Stimulated activated CD8-positive, alpha-beta memory T cell treated with anti-CD3 and anti-CD28 coated beads, Interleukin-12 subunit alpha, Interleukin-12 subunit beta, amount 100 ng/mL, for 1 hour (primary cell): ENCODE measurements at places on chromosomes 5 and 9.

DNA sequence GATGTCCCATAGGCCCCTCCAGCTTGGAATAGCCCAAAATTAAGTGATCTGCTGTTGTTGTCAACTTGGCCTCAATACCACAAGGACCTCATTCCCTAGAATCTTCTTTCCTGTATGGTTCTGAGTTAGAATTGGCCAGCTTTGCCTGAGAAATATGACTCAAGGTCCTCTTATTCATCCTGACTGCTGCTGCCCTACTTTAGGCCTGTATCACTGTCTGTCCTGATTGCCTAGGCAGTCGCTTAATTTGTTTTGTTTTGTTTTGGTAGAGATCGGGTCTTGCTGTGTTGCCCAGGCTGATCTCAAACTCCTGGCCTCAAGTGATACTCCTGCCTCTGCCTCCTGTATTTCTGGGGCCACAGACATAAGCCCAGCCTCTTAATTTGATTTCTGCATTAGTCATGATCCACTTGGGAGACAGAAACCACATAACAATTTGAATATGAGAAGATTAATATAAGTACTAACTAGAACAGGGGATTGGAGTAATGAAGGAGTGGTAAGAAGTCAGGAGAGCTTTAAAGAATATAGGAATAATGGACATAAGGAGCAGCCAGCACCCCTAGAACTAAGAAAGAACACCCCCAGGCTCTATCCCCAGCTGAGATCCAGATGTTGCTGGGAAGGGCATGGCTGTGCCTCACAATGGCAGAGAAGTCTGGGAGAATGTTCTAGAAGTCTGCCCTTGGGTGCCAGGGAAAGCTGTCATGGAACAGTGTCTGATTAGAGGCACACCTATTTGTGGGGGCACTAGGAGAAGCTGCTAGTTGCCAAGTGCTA is 4.6 kb downstream of the TEX53 start:
- DNase-seq: no peak

- DNase-seq: no peak
Observed at GRCh38 chr9:95284162-95285080, 33.1 kb downstream of the FANCC start.

DNA sequence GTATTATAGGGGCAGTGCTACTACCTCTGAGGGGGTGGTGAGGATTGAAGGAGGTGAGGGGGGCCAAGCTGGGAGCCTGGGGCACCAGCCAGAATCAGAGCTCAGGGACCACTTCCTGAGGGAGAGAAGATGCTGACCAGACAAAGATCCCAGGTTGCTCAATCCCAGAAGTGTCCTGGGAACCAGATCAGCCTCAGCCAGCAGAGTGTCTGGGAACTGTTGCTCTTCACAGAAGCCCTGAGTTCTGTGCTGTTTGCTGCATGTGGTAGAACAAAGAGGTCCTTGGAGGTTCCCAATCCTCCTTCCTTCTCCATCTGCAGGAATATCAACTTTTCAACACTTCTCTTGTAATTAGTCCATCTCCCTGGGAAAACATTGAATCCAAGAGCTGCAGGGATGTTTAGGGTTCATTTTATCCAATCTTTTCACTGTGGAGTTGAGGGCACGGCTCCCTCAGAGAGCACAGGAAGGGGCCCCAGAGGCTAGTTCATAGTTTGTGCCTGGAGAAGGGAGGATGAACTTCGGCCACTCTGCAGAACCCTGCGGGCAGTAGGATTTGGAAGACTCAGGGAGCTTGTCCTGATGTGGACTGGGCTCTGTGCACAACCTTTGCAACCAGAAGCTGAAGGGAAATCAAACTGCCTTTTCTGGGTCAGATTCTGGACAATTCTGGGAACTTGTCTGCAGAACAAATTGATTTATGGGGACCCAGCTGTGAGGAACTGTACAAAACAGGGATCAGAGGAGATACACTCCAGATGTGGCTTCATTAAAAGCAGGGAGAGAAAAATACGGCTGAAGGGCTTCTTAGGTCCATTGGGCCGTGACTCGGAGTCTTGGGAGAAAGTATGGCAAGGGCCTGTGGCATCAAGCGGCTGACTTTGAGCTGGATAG is 57.1 kb downstream of the GALNT12 start:
- DNase-seq: no peak

GRCh38 chr5:111068213-111068612 is 3.3 kb upstream of the TSLP start:
- DNase-seq: no peak

DNA sequence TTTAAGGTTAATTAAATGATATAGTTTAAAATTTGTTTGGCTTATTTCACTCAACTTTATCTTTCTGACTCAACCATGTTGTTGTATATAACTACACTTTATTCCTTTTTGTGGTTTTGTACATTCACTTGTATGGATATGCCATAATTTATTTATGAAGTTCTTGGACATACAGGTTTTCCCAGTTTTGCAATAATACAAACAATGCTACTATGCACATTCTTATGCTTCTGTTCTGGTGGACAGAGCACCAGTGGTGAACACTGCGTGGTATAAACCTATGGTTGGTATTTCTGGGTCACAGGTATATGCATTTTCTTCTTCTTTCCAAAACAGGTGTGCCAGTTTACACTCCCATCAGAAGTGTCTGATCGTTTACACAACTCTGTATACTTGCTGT is 35.7 kb upstream of the TRIM14 start:
- DNase-seq: no peak

DNA sequence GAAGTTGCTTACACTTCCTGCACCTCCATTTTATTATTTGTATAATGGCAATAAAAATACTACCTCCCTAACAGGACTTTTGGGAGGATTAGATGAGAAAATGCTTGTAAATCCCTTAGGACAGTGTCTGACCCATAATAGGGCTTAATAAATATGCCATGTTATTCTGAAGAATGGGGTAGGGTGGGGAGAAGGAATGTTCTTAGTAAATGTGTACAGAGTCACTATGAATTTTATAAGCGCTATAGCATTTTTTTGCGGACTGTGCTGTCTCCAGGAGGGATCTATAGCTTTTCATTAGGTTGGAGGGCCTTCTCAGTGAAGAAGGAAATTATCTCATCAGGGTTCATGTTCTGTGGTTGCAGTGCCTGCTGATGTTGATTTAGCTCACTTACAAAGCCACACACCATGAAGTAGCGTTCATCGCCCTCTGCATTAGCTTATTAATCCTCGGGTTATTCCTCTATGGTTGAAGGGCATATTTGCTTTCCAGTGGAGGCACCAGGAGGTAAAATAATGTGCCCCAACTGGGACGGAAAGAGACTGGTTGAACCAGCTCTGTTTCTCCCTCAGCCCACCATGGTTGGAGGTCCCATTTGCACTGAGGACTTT is 497.1 kb downstream of the ARHGEF28 start:
- DNase-seq: no peak

DNA sequence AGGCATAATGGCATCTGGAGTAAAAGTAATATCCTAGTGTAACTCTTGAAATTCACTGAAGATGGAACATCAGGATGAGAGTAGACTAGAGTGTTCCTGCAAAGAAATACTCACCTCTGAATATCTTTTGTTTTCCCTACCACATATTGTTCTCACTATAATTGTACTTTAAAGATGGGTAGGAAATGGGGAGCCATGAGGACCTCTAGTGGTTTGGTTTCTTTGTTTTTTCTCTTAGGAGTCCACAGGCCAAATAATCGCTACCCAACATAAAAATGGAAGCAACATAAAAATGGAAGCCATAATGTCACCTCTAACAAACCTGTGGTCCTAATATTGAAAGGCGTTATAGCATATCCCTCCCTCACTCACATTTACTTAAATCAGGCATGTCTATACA is 2375.8 kb downstream of the MAT2B start:
- no peak for DNase-seq

GRCh38 chr5:141816598-141817399 is 61.4 kb downstream of the PCDH1 start:
- no peak for DNase-seq

DNA sequence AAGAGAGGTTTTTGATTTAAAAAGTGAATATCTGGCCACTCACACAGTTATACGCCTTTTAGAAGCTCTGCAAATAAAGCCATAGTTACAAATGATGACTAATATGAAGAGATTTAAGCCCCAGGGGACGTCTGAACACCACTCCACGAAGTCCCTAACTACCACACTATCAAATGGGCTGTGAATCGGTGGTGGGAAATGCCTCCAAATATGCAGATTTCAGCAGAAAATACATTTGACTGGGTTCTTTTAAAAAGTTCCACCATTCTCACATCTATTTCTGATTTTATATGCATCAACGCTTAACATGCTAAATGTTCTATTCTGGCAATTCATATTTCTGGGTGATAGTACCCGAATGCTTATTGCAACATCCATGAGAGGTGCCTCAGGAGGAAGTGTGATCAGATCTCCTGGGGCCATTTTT is 22.5 kb downstream of the TICAM2 start:
- no peak for DNase-seq

- DNase-seq: no peak
Observed at GRCh38 chr5:120413686-120414085, 50.4 kb upstream of the PRR16 start.

GRCh38 chr5:59586841-59587240 is 306.7 kb downstream of the PDE4D start:
- DNase-seq: no peak

DNA sequence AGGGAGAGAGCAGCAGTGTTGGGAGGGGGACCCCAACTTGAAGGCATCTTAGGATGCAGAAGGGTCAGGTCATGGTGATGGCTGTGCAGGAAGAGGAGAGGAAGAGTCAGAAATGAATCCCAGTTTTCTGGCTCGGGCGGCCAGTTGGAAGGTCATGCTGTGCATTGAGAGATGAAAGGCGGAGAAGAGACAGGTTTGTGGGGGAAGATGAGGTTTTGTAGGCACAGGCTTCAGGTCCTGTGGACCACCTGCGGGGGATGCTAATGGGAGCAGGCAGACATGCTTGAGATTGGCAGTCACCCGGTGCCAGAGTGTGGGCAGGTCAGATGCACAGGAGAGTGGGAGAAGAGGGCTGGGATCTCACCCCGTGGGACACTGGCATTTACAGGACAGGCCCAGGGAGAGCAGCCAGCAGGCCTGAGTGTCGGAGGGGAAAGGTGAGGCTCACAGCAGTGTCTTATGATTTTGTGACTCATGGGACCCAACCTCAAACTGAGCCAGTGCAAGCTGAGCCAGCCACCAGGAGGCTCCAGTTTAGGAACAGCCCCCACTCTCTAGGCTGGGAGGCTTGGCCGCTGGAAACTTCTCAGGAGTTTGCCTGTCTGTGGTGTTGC is 17.5 kb downstream of the STXBP1 start:
- DNase-seq: no peak

DNA sequence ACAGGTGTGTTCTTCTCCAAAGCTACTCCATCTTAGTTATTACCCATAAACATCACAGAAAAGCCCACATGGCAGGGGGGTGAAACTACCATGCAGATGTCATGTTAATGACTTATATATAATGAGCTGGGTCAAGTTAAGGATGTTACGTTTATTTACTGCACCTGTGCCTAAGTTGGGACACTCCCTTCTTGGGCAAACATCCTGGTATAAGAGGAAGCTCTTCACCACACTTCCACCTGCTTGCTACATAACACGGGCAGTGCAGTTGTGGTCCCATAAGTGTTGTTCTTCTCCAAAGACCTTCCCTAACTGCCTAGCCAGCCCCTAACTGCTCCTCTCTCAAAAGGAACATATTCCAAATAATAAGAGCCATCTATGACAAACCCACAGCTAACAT is 9.3 kb upstream of the ZCCHC9 start:
- DNase-seq: no peak

DNA sequence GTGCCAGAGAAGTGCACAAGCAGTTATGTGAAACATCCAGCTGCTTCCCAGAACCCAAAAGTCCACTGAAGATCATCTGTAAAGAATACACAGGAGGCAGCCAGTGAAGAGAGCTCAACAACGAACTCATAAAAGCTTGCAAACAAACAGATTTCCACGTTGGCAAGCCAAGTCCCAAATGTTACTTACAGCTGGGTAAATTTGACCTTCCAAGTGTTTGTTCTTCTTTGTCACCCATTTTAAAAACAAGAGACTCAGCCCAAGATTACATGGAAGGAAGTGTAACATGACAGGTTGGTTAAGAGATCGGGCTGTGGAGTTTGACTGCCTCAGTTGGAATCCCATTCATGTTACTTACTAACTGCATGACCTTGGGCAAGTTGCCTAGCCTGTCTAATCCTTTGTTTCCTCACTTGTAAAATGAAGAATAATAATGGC is 174.9 kb upstream of the PAPPA start:
- DNase-seq: no peak

DNA sequence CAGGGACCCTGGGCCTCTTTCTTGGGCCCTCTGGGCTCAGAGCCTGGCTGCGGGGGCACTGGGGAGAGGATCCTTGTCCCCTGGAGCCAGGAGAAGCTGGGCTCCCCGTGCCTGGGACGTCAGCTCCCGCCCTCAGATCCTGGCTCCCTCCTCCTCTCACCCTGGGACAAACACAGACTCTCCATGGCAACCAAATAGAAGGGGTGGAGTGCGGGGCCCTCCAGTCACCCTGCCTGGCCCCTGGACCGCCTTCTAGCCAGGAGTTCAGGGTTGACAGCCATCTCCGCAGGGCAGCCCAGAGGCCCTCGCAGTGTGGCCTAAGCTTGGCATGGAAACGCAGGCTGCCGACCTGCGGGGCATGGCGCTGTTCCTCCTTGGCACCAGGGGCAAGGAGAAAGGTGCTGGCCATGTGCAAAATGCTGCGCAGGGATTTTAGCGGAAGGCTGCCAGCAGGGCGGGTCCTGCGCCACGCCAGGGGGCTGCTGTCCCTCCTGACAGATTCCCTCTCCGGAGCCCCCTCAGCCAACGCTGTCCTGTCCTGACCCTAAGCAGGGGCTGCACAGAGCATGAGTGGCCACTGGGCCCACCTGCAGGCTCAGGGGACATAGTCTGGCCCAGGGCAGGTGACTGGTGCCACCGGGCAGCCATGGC is 1.0 kb downstream of the ZDHHC11 start:
- DNase-seq: no peak

DNA sequence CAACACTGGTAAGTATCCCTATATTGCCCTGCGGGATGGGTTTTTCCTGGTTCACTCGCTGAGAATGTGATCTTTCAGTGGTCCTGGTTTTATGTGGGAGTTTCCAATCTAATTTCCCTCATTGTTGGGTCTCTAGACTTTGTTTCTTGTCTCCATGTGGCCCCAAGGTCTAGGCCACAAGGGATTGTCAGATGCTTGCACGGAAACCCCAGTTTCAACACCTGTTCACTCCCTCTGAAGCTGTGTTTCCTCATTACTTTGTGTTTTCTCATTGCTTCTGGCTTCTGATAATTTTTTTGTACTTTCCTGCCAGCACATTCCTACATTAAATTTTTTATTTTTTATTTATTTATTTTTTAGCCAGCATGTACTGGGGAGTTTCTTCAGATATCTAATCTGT is 191.5 kb downstream of the TTLL11 start:
- no peak for DNase-seq
